ENCODE measurements at places on chromosomes 1 and 21.

DNA sequence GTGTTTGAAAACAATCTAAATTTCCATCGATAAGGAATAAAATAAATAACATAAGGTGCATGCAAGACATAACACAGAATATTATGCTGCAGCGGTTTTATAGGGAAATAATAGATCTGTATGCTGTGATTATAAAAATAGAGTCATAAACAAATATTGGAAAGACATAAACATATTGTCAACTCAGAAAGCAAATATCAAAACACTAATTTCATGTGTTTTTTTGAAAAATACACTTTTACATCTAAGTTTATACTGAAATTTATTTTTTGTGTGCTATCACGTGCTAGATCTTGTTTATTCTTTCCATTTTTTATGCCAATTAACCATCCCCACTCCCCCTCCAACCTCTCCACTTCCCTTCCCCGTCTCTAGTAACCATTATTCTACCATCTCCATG lies 9.4 kb downstream of the OR6K3 start:
- no peak for DNase-seq

DNA sequence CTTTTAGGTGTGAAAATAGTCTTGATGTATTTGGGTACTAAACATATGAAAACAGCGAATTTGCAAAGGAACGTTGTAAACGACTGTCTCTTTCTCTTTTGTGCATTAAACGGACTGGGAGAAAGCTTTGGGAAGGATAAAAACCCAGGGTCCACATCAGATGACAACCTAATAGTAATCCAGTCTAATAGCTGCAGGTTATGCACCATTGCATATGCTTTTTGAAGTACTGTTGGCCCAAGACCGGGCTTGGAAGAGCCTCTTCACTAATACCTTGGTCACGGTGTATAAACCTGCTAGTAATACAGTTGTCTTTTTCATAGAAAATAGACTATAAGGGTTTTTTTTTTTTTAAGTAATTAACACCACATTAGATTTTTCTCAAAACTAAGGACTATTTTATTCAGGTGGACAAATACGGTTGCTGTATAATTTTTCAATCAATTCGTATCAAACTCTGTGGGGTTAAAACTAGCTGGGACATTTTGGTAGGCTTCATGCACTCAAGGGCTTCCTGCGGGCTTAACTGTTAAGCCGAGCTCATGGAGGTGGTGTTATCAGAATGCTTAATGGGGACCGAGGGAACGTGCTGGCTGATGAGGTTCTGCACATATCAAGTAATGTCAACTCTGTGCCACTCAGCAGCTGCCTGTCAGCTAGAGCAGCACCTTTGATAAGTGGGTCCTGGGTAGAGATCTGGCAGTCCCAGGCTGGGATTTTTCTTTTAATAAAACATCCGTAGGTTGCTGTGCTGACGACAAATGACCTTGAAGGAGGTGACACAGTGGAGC lies 2.1 kb downstream of the RYR2 start:
- DNase-seq = no peak

- DNase-seq = peak; percentile 97
Measured at GRCh38 chr1:39788758-39789570, at the start of gene BMP8B. Gene BMP8B (minus strand): TSS chr1:39788865. CDS start chr1:39788485, 380 bp downstream.

- DNase-seq = no peak
Measured at GRCh38 chr1:9225411-9225785, 9.2 kb upstream of the H6PD start.

DNA sequence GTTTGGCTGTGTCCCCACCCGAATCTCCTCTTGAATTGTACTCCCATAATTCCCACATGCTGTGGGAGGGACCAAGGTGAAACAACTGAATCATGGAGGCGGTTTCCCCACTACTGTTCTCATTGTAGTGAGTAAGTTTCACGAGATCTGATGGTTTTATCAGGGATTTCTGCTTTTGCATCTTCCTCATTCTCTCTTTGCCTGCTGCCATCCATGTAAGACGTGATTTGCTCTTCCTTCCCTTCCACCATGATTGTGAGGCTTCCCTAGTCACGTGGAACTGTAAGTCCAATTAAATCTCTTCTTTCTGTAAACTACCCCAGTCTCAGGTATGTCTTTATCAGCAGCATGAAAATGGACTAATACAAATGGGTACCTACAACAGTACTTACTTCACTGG lies 73.5 kb downstream of the PIK3R3 start:
- DNase-seq = no peak

DNA sequence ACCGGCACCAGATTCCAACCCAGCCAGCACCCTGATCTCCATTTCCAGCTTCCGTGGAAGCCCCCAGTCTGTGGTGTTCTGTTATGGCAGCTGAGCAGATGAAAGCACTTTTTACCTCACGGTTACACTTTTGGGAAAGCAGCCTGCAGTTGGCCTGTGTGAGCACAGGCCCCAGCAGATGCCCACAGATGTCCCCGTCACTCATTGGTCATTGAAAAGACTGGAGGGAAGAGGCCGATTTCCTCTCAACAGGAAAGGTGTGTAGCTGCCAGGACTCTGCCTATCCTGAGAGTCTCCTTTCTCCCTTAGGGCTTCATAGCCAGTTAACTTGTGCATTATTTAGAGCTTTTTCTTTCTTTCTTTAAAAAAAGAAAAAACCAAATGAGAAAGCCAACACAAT lies 123.0 kb downstream of the PCBP3 start:
- no peak for DNase-seq

DNA sequence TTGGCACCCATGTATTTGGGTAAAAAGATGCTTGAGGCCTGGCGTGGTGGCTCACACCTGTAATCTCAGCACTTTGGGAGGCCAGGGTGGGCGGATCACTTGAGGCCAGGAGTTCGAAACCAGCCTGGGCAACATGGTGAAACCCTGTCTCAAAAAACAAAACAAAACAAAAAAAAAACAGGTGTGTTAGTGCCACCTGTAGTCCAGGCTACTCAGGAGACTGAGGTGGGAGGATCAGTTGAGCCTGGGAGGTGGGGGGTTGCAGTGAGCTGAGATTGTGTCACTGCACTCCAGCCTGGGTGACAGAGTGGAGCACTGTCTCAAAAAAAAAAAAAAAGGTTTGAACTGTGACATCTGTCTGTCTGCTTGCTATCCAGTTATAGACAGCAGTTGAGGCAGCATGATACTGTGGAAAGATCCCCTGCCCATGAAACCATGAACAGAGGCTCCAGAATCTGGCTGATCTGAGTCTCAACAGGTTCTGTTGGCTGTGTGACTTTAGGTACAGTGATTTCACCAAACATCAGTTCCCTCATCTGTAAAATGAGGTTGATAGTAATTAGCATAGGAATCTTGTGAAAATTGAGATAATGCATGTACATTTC lies 5.7 kb downstream of the DYRK1A start:
- no peak for DNase-seq

GRCh38 chr1:236133339-236133738 lies 9.0 kb upstream of the GPR137B start:
- no peak for DNase-seq

- DNase-seq = no peak
Measured at GRCh38 chr21:33008333-33009051, 17.2 kb upstream of the OLIG2 start.

GRCh38 chr1:17957588-17958267 lies 149.9 kb upstream of the IGSF21 start:
- DNase-seq = no peak

DNA sequence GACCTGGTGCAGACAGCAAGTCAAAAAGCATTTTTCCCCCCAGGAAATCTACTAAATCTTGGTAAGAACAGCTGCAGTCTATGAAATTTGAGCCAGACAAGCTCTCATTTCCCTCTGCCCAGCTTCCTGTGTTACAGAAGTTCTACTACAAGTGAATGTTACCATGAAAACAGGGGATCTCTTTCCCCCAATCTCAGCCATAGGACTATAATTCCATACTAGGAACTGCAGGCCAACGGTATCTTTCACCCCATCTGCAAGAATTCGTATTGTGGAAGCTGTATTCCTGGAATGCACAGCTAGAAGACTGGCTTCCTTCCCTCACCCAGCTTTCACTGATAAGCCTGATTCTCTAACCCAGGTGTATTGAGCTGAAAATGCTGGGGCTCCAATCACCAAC lies 1655.4 kb downstream of the BRINP3 start:
- peak; percentile 83 for DNase-seq

DNA sequence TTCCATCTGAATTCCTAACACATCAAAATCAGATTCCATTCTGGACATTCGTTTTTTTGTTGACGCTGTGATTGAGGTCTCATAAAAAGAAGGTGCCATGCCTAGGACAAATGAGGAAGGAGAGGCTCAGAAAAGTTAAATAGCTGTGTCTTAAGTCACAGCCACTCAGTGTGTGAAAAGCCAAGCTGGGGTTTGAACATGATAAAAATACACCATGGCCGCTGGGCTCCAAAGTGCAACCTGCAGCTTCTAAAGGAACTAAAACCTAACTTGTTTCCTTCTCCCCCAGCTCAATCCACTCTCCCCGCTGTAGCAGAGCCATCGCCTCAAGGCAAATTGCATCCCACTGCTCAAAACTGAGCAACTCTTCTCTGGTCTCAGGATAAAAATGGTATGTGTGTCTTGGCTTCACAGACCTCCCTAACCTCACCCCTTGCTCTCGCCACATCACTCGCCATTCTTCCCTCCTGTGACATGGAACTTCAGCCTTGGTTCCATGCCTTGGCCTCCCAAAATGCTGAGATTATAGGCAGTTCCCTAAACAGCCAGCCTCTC lies 22.1 kb upstream of the FAM20B start:
- DNase-seq = no peak

- no peak for DNase-seq
Measured at GRCh38 chr1:95048317-95048716, 24.4 kb downstream of the ALG14 start.

DNA sequence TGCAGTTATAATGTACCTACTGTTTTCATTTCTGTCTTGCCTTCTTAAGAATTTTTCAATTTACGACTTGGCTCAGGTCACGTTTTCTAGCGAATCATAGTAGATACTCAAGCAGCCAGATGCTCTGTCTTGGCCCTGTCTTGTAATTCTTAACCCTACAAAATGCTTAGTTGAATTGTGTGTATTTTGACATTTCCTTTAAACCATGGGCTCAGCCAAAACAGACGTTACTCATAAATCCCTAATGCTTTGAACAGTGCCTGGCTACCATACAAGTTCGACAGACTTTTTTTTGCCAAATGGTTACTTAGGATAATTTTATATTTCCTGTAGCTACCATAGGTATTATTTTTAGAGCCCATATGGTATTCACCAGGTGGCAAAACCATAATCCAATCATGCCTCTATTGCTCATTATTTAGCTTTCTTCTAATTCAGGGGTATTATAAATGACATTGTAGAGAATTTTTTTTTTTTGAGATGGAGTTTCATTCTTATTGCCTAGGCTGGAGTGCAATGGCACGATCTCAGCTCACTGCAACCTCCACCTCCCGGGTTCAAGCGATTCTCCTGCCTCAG lies 54.3 kb downstream of the KCNK1 start:
- DNase-seq = peak; percentile 11

DNA sequence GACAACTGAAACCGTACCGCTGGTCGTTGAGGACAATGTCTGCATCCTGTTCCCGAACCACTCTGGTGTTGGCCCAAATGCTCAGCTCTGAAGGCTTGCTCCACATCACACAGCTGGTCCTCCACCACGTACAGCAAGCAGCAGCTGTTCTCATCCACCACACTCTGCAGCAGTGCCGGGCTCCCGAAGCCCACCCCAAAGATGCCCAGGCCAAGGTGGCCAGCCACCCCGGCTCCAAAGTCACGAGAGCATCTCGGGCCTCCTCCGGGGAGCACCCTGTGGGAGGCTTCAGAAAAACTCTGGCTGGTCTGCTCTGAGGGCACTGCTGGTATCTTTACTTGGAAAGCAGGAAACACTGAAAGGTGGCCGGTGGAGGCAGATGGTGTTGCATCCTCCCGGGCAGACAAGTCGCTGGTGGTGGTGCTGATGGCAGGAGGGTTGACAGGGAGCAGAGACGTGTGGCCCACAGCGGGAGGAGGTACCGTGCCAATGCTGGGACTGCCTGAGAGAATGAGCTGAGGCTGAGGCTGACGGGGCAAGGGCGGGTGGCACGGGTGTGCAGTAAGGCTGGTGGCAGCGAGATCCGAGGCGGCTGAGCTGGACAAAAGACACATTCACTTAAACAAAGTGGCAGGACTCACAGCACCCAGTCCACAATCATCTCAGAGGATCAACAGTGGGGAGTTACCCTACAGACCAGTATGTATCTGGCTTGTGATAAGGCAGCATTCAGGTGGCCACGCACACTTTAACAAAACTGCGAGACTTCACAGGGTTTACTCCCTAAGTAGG lies 6.5 kb upstream of the CCDC27 start:
- no peak for DNase-seq

GRCh38 chr1:34478515-34479076 lies 276.3 kb upstream of the GJB5 start:
- no peak for DNase-seq

DNA sequence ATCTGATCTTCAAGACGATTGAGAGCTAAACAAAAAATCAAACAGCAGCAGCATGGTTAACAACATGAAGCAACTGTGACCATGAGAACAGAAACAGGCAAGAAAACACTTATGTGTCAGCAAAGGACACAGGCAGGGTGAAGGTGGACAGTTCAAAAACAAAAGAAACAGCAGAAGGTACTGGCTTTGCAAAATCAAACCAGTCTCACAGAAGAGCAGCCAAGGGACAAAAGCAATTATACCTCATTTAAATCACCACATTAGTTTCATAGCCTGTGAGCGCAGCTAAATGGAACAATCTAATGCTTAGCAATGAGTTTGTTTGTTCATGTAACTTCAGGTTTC lies 59.1 kb downstream of the CAPN2 start:
- no peak for DNase-seq

DNA sequence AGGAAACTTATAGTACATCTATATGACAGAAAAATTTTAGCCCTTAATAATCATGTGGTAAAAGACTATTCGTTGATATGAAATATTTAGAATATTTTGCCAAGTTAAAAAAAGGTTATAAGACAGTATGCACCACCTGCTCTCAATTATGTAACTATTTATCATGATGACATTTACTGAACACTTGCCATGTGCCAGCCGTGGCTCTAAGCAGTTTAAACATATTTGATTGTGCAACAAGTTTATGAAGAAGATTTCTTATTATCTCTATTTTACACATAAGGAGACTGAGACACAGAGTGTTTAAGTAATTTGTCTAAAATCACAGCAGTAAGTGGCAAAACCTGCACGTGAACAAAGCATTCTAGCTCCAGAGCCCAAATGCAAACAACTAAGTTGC lies 199.3 kb upstream of the JUN start:
- no peak for DNase-seq

GRCh38 chr1:45569571-45569961 lies 14.3 kb upstream of the NASP start:
- DNase-seq = no peak

- peak; percentile 28 for DNase-seq
Measured at GRCh38 chr1:244046907-244047611, 4.0 kb upstream of the ZBTB18 start.

- no peak for DNase-seq
Measured at GRCh38 chr1:215380566-215380965, 186.5 kb upstream of the KCTD3 start.

GRCh38 chr1:28601696-28602095 lies 9.6 kb downstream of the RAB42 start:
- no peak for DNase-seq

- no peak for DNase-seq
Measured at GRCh38 chr1:118661769-118662320, 326.3 kb downstream of the TBX15 start.

GRCh38 chr1:210700511-210700910 lies 371.8 kb downstream of the HHAT start:
- DNase-seq = no peak

Data from DMS 273 treated with DMSO at 0.1 percent for 48 hours (cell line).